ENCODE measurements at places on chromosomes 12 and 14. TPM values are rescaled to one million over a fixed set of nuclear protein-coding genes. Genes with fewer than 3 reads are reported as not detected.

The CNTN1 gene
- total RNA-seq, result 1.8 TPM

The HCAR1 gene
- 0.17 TPM for total RNA-seq

The TSHR gene
- total RNA-seq, result not detected

The ANO4 gene
- 0.26 TPM for total RNA-seq

The SRGAP1 gene
- 17.6 TPM for total RNA-seq

The CCDC175 gene
- total RNA-seq, result not detected

The TMEM121 gene
- 8.9 TPM for total RNA-seq

Data from smooth muscle cell of the pulmonary artery (primary cell).